ENCODE measurements at places on chromosomes 12 and 14. TPM values are rescaled to one million over a fixed set of nuclear protein-coding genes. Genes with fewer than 3 reads are reported as not detected.

Gene SPIC
- total RNA-seq, result not detected

Gene SERPINA12
- not detected for total RNA-seq

Gene MSRB3
- 5.8 TPM for total RNA-seq

Gene IKZF4
- total RNA-seq, result not detected

Gene KRAS
- 18.8 TPM for total RNA-seq

Gene TIMELESS
- 3.4 TPM for total RNA-seq

Gene PLEKHD1
- under 0.01 TPM for total RNA-seq

Gene OTX2
- not detected for total RNA-seq

Gene SMOC1
- total RNA-seq, result 15.8 TPM

Gene PTCSC3
- not detected for total RNA-seq

Gene SLC15A4
- 50.7 TPM for total RNA-seq

Gene ASIC1
- 1.1 TPM for total RNA-seq

Gene RFX4
- not detected for total RNA-seq

Gene HOXC12
- total RNA-seq, result not detected

Gene GALNT16
- not detected for total RNA-seq

Gene KCNH3
- not detected for total RNA-seq
